ENCODE measurements at places on chromosomes 16 and 17.

- peak; percentile 49 for DNase-seq
These were observed 11.6 kb downstream of the KRT33A start for GRCh38 chr17:41338961-41339485.

GRCh38 chr17:8138374-8138671 is 13.9 kb downstream of the PER1 start:
- DNase-seq = no peak

GRCh38 chr17:40726919-40727318 is 23.4 kb upstream of the KRT24 start:
- no peak for DNase-seq

DNA sequence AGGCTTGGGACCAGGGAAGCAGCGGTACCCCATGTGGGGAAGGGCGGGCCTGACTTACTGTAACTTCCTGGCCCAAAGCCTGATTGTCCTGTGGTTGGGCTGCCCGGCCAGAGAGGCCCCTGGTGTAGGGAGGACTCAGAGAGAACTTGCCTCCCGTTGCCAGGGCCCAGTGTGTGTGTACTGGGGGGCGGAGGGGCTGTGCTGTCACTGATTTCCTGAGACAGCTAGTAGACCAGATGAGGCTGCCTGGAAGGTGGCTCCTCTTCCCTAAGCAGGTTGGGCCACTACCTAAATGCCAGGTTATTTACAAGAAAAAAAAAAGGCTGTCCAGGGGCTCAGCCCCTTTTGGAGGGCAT is 16.7 kb downstream of the SOCS3 start:
- peak; percentile 94 for DNase-seq

- no peak for DNase-seq
These were observed 34.2 kb downstream of the TBC1D3B start for GRCh38 chr17:36142235-36142634.

- DNase-seq = no peak
These were observed 2.1 kb upstream of the CUEDC1 start for GRCh38 chr17:57957120-57957850.

GRCh38 chr16:54436346-54436745 is 149.8 kb upstream of the IRX3 start:
- DNase-seq = no peak
